ENCODE measurements at places on chromosomes 4 and X.

GRCh38 chr4:82797405-82798111 is 1.0 kb downstream of the SCD5 start:
- no peak for DNase-seq

- DNase-seq: no peak
Observed at GRCh38 chr4:143391261-143391660, 54.6 kb downstream of the GAB1 start.

DNA sequence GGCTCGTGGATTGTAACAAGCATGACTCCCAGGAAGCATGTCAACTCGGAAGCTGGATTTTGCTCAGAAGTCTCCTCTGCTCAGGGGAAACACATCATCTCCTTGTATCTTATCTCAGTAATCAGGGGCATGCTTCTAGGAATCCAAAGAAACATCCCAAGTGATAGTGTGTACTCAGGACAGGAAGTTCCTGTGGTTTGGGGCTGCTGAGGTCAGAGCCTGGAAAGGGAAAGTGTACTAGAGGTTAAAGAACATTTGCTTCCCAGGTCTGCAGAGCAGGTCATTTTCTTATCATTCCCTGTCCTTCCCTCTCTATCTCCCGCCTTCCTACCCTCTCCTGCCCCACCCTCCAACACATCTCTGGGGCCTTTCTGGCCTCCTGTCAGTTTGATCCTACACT is 38.8 kb downstream of the SLC34A2 start:
- DNase-seq: no peak

GRCh38 chr4:99366491-99366890 is 13.9 kb upstream of the ADH1C start:
- no peak for DNase-seq

DNA sequence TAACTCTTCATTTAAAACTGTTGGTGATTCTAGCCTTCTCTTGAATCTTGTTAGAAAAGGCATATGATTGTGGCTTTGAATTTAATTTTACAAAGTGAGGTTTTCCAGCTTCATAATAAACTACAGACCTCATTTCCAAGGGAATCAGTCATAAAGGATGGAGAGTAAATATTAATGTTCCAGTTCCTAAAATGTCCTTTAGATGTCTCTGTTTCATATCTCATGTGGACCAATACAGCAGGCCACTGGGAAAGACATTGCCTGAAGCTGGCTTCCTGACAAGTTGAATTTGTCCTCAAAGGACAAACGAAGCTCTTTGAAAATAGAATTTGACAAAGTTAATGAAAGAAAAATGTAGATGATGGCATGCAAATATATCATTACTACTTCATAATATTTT is 125.4 kb downstream of the ZNF330 start:
- peak; percentile 76 for DNase-seq

GRCh38 chr4:136390824-136391223 is 1141.5 kb downstream of the PCDH18 start:
- no peak for DNase-seq

DNA sequence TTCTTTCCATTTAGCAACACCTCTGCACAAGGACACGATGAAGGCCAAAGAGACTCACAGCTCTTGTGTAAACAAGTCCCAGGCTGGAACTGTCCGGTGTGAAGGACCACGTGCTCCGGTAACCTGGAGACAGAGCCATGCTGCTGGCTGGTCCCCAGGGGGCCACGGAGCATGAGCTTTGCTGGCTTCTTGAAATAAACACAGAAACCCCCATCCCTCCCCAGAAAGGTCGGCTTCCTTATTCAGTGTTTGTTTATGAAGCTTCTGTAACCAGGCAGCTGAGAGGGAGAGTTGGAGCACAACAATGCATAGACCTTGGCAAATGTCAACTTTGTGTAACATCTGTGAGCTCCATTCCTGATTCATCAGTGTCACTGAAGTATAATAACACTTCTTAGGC is 109.4 kb downstream of the GPR143 start:
- DNase-seq: no peak

- peak; percentile 36 for DNase-seq
Observed at GRCh38 chr4:159252491-159252890, 149.6 kb downstream of the RAPGEF2 start.

DNA sequence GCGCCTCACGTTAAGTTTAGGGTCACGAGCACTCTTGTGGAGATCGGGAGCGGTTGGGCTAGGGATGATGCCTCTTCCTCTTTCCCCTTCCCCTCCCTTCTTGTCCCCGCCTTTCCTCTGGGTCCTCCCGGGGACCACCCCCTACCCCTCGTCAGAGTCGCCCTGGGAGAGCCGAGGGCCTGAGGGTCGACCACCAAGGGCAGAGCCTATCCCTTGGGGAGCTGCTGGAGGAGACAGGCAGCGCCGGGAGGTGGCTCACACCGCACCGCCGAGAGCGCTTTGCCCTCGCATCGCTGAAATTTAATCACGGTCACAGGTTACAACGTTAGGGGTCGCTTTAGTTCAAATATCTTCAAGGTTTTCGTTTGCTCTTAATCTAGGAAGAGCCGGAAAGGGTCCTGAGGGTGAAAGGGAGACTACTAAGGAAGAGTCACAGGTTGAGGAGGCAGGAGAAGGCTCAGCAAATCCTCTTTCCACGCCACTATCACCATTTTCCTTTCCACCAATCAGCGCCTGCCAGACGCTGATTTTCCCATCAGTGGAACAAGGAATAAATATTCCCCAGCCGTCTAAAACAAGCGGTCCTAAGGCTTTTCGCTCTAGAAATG is 528 bp upstream of the SNCA start:
- peak; percentile 71 for DNase-seq

DNA sequence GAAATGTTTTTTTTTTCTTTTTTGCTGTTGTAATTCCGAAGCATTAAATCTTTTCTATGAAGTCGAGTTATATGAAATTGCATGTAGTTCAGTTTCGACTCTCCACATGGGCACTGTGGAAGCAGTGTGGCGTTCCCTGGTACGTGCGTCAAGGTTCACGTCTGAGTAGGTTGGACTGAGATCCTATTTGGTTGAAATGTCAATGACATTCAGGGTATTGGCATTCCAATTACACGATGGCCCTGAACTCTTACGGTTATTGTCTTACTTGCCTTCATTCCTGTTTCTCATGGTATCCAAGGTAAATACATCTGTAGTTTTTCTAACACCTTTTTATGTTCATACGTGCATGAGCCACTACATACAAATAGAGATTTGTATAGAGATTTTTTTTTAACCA is 128.8 kb downstream of the SORBS2 start:
- no peak for DNase-seq

DNA sequence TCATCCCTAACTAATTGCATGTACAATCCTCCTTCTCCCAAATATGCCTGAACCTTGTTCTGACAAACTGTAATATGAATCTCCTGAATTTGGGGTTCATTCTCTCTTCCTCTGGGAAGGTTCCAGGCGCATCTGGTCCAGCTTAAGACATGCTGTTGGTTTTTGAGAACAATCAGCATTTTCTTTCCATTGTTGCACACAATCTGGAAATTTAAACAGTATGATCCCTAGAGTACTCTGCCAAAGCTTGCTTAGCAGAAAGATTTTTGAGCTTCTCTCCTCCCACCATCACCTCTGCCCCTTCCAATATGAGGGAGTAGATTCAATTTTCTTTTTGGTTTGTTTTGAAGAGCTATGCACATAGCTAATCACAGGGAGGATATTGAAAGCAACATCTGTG is 50.1 kb downstream of the SRPX start:
- no peak for DNase-seq

Measured in Ammon's horn (tissue), 1 donor.